Activated CD8-positive, alpha-beta memory T cell treated with anti-CD3 and anti-CD28 coated beads for 1 hour (primary cell): ENCODE measurements at places on chromosomes 1 and 21.

- no peak for DNase-seq
These were observed 38.9 kb upstream of the DMRTB1 start for GRCh38 chr1:53420341-53420740.

GRCh38 chr1:157819896-157820295 is at the start of gene FCRL1:
FCRL1 (minus strand) TSS chr1:157820120; CDS start chr1:157820037, 83 bp downstream.
- DNase-seq, result no peak

DNA sequence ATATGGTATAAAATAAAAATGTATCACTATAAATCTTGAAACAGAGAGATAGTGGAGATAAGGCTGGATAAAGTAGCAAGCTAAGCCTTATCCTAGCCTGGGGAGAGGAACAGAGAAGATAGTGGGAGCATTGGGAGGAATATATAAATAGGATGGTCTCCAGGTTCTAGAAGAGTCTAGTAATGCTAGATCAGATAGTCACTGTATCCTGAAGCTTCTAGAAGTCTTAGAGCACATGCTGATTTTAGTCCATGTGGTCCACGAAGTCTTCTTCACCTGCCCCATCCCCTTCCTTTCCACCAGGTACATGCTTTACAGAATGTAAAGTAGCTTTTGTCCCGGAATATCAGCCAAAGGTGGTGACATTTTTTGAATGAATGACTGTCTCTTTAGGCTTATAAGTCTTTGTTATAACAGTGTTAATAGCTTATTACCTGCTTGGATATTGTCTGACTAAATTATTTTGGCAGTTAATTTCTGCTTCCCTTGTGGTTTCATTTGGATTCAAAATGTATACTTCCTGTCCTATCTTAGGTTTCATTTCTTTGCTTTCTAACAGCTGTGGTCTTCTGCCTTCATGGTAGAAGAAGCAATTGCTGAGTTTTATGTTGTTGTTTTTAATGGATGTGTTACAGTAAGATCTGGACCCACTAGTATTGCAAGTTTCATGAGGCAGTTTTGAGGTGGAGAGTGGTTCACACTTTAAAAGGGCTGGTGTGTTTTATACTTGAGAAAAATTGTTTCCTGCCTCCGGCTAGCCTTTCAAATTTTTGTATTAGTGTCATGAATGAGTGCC is 5.9 kb downstream of the SMG7 start:
- no peak for DNase-seq

DNA sequence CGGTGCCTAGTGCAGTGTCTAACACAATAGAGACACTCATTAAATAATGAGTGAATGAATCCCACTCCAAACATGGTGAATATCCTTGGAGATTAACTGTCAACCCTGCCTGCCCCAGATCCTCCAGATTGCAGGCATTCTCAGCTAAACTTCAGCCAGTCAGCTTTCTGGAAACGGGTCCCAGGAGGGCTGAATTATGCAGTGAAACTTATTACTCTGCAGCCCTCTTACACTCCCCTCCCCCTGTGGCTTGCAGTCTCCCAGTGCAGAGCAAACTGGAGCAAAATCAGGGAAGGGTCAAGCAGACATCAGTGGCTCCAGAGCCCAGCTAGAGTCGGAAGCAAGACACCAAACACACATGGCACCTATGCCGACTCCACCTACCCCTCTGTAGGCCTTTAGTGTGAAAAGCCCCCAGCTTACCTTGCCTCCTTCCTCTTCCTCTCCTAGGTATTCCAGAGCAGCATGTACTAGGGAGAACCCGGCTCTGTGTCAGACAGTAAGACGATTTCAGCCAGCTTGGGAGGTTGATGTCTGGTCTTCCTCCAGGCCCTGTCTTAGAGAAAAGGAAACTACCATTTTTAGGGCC is 6.5 kb upstream of the RGS16 start:
- no peak for DNase-seq

- DNase-seq, result no peak
These were observed 65.1 kb upstream of the JUN start for GRCh38 chr1:58848818-58849411.

DNA sequence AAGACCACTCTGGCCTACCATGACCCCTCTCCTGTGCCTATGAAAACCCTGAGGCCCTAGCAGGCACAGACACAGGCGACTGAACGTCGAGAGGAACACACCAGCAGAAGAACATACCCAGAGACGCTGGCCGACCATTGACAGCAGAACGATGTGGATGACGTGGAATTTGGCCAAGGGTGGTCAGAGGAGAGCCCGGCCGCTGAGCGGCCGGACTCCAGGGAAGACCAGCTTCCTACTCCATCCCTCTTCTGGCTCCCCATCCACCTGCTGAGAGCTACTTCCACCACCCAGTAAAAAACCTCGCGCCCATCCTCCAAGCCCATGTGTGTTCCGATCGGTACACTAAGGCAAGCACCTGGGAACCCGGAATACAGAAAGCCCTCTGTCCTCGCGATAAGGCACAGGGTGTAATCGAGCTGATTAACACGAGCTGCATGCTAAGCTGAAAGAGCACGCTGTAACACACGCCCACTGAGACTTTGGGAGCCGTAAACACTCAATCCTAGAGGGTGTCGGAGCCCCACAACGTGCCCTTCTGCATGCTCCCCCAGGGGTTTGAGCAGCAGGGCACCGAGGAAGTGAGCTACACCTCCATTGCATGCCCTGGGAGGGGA is 150.3 kb downstream of the CENPF start:
- no peak for DNase-seq

DNA sequence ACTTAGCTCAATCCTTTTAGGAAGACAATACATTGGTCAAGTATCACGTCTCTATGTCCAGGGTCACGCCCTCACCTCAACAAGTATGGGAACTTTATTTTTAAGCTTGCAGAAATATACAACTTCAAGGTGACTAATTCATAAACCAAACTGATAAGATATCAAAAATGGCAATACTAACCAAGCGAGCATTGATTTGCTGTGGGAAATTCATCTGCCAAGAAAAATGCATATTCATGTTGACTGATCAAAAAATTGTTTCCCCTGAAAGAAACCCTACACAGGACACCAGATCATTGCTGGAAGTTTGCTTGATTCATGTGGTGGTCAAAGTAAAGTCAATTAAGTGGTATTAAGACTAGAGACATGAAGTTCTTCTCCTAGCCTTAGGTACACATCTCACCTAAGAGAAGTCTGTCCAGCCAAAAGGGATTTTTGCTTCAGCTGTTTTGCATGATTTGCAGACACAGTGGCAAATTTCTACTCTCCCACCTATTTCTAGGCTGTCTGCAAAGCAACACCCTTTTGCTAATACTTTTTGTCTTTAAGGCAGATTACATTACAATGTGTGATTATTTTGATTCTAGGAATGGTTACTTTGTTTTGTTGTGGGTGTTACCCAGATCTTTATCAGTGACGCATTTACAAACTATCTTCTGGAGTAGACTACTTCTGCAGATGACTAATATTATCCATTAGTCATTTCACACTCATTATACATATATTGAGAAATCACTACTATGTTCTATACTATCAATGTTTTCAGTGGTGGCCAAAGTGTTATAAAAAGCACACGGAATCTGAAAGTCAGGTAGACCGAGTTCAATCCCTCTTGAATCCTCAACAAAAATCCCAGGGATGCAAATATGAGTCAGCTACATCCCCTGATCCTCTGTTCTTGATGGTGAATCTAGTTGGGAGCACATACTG is 12.4 kb downstream of the SAMSN1 start:
- no peak for DNase-seq

DNA sequence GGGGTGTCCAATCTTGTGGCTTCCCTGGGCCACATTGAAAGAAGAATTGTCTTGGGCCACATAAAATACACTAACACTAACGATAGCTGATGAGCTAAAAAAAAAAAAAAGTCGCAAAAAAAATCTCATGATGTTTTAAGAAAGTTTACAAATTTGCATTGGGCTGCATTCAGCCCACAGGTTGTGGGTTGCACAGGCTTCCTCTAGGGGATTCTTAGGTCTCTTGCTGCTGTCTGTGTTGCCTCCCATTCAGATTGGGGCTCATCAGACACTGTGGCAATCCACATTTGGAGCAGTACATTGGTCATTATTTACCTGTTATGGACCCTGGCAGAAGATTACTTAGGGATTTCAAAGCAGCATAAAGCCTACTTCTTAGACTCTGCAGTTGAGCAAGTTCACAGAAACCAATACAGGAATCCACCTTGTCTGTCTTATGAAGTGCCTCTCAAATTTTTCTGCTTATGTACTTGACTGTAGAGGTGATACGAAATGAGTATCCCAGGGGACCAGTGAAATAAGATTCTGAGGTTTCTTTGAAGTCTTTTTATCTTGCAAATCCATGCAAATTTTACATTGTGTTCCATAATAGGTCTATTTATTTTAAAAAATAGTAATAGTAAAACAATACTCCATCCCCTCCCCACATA is 205.5 kb downstream of the RPS6KC1 start:
- no peak for DNase-seq

GRCh38 chr1:179809506-179810366 is 66.6 kb downstream of the FAM163A start:
- peak; percentile 31 for DNase-seq

DNA sequence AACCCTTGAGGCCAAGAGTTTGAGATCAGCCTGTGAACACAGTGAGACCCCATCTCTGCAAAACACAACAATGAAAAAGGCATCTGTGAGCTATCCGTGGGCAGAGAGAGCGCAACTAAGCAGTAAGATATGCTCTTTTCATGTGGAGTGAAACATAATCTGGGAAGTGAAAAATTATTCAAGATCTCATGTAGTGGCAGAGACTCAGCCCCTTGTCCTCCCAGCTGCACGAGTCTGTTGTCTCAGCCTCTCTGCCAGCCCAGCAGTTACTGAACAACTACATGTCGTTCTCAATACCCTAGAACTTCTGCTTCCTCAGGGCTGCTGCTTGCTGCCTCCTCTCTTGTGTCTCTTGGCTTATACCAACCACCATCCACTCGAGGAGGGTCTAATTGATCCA is 61.3 kb upstream of the WDR26 start:
- no peak for DNase-seq

- no peak for DNase-seq
These were observed 1.3 kb downstream of the EFCAB14 start for GRCh38 chr1:46717654-46718053.

- DNase-seq, result no peak
These were observed 112.3 kb upstream of the IFFO2 start for GRCh38 chr1:19068639-19069276.

GRCh38 chr21:42080788-42081083 is 9.6 kb downstream of the UMODL1 start:
- DNase-seq, result no peak

DNA sequence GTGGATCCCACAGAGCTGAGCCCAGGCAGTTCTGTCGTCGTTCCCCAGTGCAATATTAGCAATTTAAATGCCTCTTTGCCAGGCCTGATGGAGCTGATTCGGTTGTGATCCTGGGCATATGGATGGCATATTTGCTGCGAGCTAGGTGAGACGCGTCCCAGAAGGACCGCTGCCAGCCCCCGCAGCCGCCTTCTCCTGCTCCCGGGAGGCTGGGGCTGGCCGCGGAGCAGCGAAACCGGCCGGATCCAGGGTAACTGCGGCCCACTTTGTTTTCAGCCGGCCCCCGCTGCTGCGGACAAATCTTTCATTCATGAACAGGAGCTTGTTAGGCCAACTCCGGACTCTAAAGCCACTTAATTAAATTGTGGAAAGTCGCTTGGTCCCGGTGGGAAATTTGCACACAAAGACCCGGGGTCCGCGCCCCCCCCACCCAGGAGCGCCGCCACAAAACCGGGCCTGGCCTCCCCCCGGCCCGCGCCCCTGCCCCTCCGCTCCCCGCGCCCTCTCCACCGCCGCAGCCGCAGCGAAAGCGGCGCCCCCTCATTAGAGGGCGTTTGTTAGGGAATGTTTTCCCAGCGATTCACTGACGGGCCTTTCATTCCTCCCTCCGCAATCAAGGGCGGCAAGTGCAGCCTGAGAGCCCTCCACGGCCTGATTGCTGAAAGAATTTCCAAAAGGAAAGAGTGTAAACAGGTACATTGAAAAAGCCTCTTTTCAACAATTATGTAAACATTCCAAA is 383.3 kb downstream of the RRAGC start:
- no peak for DNase-seq

GRCh38 chr21:18147678-18148077 is 97.0 kb upstream of the CHODL start:
- DNase-seq, result no peak

- DNase-seq, result no peak
These were observed 31.3 kb downstream of the NCMAP start for GRCh38 chr1:24586970-24587820.

- DNase-seq, result no peak
These were observed 4.4 kb downstream of the PLOD1 start for GRCh38 chr1:11938722-11939526.
